ENCODE measurements at places on chromosomes 6 and 20. TPM values are rescaled to one million over a fixed set of nuclear protein-coding genes. Genes with fewer than 3 reads are reported as not detected.

MARCKS gene
- 103 TPM for total RNA-seq

C6orf62 gene
- 146 TPM for total RNA-seq

DNA sequence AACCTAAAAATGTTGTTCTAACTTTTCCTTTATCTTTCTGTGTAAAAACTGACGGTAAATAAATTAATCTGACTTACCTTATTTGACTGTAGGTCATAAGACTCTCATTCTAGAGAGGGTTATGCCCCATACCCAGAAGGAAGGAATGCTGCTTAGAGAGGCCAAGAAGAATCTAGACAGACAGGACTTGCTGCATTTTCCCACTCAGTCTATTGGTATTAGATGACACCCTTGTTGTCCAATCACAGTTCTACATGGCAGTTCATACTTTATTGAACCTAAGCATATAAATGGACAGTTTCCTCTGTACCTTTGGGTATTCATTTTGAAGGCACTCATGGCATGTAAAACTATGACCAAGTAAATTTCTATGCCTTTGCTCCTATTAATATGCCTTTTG lies 359.6 kb upstream of the ID4 start:
- DNase-seq, result no peak

DNA sequence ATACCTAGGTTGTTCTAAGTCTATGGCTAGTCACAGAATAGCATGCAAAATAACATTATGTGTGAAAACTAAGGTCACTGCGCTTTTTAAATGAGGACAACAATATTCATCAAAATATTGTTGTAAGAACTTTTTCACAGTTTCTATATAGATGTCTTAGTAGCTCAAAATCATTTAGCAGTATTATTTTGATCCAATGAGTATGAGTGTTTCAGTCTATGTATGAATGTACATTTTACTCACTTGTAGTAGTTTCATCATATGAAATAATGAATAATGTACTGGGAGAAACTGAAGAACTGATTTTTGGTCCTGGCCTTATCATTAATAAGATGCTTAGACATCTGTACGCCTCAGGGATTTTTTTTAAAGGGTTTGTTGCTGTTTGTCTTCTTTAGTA lies 16.5 kb upstream of the TMEM30A start:
- DNase-seq, result no peak

PNPLA1 gene
- total RNA-seq, result not detected

DNA sequence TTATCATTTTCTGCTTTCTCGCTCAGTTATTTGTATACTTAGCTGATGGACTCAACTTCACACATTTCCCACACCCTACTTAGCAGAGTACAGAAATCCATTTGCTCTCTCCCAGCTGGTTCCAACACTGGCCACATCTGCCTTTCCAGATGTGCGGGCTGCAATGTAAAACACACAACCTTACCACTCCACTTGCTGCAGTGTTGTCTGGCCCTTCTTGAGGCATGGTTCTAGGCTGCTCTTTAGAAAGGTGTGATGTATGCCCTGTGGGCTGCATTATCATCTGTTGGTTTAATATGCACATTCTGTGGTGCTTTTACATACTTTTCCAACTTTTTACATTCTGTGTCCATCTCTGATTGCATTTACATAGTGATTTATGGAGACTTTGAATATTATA lies 56.5 kb downstream of the TRAF3IP2 start:
- DNase-seq, result no peak

DNA sequence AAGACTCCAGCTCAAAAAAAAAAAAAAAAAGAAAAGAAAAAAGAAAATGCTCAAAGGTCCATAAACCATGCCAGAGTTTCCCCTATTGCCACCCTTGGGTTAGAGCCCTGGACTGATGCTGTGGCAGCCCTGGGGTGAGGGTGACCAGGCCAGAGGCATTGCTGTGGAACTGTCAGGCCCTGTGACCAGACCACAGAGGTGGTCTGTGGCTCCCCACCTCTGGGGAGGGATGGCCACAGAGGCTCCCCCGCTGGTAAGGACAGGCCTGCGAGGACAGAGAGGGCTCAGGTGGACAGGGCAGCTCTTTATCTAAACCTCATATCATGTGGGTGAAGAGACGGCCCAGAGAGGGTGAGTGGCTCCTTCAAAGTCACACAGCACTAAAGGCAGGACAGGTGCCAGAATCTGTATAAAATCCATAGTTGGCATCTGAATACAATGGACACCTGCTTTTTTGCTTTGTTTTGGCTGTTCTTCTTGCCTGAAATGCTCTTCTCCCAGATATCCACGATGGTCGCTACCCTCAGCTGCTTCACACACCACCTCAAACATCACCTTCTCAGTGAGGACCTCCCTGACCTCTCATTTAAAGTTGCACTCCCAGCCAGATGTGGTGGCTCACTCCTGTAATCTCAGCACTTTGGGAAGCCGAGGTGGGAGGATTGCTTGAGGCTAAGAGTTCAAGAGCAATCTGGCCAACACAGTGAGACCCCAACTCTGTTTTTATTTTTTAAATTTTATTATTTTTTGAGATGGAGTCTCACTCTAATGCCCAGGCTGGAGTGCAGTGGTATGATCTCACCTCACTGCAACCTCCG lies 22.5 kb upstream of the SPDEF start:
- no peak for DNase-seq

SDC4 gene
- total RNA-seq, result 34.8 TPM

COL10A1 gene
- 1.9 TPM for total RNA-seq

DNA sequence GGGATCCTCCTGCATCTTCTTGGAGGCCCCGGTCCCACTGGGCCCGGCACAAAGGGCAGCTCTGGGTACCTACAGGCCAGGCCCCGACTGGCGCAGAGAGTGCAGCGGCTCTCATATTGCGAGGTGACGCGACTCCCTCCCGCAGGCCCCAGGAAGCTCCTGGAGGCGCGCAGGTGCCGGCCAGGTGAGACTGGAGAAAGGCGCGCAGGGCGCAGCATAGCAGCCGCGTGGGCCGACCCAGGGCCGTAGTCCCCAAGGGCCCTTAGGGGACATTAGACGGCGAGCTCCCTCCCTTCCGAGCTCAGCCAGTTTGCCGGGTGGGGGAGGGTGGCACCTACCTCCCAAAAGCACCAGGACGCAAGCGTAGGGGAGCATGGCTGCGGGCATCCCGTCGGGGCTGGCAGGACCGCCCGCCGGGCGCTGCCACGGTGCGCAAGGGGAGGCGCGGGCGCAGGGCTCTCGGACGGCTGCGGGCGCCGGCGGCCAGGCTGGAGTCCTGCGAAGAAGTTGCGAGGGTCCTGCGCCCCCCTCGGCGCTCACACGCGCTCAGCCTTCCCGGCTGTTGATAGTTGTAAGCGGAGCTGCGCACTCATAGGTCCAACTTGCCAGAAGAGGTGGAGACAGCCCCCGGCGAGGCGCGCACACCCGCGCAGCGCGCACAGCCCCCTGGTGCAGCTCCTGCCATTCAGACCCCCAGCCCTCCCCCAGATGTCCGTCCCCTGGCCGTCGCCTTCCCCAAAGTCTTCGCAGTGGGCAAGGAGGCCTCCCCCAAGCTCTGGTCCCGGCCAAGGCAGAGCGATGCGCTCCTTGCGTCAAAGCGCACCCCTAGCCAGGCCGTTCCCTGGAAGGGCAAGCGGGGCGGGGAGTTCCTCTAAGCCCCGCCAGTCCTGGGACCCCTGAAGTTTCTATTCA lies 622 bp downstream of the APCDD1L start:
- DNase-seq, result no peak

VGLL2 gene
- 24.4 TPM for total RNA-seq

DNA sequence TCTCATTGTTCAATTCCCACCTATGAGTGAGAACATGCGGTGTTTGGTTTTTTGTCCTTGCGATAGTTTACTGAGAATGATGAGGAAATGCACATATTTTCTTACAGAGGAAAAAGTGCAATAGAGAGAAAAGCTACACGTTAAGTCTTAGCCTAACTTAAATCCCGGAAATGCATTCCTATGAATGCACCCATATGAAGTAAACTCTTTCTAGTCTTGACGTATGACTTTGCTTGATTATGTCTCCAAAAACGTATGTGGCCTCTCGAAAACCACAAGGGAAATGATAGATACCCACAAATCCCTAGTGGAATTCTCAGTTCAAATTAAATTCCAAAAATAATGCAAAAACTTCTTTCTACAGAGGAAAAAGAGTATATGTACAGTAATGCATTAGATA lies 90.7 kb upstream of the SASH1 start:
- DNase-seq, result no peak

DNA sequence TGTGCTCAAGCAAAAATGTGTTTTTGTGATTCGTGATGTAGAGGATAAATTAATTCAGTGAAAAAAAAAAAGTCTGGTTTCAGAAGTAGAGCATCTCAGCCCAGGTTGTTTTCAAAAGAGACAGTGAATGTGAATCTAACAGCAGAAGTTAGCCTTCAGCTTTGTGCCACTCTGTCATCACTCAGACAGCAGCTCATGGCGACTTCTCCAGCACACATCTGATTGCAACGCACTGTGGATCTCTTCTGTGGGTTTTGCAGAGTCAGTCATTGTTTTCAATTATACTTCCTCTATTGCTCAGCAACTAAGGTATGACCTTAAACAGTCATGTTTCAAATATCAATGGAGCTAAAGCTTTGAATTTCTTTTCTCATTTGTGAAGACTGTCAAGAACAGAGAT lies 335.5 kb upstream of the POU3F2 start:
- DNase-seq, result no peak

- no peak for DNase-seq
These were observed 904.1 kb upstream of the MANEA start for GRCh38 chr6:94673251-94673650.

DNA sequence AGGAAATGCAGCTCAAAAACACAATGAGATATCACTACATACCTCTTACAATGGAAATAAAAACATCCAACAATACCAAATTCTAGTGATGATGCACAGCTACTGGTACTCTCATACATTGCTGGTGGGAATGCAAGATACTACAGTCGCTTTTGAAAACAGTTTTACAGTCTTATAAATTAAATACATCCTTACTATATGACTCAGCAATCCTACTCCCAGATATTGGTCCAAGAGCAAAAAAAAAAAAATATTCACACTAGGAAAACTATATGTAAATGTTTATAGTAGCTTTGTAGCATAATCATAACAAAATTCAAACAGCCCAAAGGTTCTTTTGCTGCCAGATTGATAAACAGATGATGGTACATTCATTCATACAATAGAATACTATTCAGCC lies 217.4 kb upstream of the FAM83B start:
- DNase-seq, result no peak

DNA sequence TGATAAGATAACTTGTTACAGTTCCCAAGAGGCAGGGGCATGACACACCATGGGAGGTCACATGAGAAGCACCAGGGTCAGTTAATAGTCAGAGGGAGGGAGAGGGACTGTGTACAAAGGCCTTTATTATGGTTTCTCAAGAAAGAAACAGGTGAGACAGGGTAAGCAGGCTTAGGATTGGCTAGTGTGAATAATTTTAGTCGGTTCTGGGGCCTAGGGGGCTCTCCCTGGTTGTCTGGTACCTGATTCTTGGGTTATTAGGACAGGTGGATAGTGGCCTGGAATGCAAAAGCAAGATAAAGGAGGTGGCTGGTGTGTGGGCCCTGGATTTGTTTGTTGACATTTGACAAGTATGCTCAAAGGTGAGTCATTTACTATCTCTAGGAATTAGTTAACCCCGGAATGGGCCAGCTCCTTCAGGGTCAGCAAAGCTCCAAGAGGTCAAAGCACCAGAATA lies 49.4 kb upstream of the MCUR1 start:
- no peak for DNase-seq

- peak; percentile 19 for DNase-seq
These were observed 1223.0 kb downstream of the EPHA7 start for GRCh38 chr6:92196325-92196724.

DNA sequence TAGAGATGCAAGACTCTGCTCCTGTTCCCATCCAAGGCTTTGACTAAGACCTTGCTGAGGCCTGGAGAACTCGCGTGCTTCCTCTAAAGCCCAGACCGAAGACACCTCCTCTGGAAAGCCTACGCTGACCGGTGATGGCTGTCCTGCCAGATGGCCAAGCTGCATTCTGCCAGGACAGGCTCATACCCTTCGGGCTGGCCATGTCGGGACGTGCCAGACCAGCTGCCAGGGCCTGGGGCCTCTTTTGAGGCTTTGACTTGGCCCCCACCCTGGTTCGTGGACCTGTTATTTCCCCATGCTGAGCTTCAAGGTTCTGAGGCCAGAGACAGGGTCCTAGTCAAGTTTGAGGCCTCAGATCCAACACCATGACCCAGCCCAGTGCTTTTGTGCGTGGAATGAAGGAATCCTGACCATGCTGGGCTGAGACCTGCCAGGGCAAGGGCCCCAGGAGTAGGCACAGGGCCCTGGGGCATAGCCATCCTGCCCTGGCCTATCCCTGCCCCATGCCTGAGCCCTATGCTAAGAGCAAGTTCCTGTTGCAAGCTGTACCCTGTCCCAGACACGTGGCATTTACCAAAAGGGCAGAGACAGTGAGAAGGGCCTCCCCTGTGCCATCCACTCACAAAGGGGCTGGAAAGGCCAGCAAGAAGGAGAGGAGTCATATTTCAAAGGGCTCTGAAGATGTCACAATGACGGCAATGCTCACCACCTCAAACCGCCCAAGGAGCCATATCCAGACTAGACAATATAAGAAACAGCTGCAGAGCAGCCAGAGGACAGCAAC lies 42.8 kb downstream of the MRPL14 start:
- peak; percentile 78 for DNase-seq

CDKAL1 gene
- 17.5 TPM for total RNA-seq

GRCh38 chr6:19041906-19042305 lies 654.8 kb downstream of the RNF144B start:
- DNase-seq, result no peak

- DNase-seq, result no peak
These were observed 59.2 kb upstream of the DUSP22 start for GRCh38 chr6:232982-233640.

MCCD1 gene
- total RNA-seq, result not detected

DNA sequence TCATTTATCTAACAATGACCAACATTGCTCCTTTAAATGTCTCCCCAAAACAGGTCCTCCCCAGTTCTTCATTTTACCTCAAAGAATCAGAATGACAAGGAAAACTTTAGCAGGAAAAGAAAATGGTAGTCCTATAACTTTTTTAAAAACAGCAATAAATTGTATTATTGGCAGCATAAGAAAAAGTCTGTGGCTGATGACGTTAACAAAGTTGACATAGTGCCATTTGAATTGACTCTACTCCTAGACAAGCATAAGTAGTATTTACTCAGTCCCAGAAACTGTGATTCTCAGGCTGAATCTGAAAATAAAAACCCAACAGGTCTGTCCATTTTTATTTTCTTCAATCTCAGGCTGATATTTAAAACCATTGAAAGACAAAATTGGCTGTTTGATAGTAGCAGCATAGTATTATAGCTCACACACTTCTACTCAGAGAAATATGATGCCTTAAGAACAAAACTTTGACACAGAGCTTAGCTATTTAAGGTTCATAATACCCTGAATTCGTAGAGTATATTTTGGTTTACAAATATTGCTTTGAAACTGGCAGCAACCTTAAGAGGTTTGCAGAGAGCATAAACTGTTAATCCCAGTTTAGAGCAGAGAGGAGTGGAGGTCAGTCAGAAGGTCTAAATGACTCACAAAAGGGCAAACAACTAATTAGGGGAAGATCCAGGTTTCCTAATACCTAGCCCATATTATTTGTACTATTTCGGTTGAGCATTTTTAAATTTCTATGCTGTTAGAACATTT lies 35.0 kb upstream of the TENT5A start:
- DNase-seq, result peak; percentile 19

- no peak for DNase-seq
These were observed 143.0 kb downstream of the TTLL2 start for GRCh38 chr6:167467793-167468431.
